ENCODE measurements at places on chromosomes 5 and 9. TPM values are rescaled to one million over a fixed set of nuclear protein-coding genes. Genes with fewer than 3 reads are reported as not detected.
A peak's percentile ranks its signal among the peaks of the same experiment; 100 is the strongest.

- DNase-seq: peak; percentile 74
These were observed 68.4 kb downstream of the PSD2 start for GRCh38 chr5:139863855-139864558.

- no peak for DNase-seq
These were observed 78.1 kb downstream of the VCAN start for GRCh38 chr5:83549674-83550073.

DNA sequence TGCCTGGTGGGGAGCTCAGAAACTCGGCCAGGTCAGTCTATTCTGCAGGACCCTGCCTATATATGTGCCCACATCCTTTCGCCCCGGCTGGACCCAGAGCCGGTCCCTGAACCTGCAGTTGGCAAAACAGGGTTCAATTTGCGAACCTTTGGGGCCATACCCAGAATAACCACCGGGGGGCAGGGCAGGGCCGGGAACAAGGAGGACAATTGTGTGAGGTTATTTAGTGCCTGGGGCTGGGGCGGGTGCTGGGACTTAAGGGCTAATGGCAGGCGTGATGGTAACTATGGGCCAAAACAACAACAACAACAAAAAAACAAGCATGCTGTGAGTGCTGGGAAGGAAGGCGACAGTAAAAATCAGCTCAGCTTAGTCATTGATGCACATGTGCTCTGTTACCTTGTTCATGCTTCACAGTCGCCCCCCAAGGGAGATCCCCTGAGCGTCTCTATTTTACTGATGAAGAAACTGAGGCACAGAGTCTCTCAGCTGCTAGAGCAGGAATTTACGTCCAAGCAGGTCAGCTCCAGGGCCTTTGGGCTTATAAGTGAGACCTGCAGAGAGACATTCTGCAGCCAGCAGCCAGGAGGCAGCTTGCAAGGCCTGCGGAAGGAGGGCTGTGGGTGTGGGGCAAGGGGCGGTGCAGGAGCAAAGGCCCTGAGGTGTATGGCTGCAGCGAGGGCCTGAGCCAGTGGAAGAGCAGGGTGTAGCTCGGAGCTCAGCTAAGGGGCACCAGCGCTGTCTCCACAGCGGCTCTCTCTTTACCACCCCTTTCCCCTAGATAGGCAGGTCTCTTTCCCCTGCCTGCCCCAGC lies 106.0 kb downstream of the PHF2 start:
- DNase-seq: no peak

The IL6ST gene
- 89.7 TPM for polyA plus RNA-seq

GRCh38 chr9:137619240-137620047 lies 639 bp downstream of the EHMT1 start:
- DNase-seq: no peak

GRCh38 chr5:139457653-139458306 lies 4.8 kb downstream of the ECSCR start:
- DNase-seq: no peak

The FGF1 gene
- 2.2 TPM for polyA plus RNA-seq

The FAXDC2 gene
- polyA plus RNA-seq: 35.5 TPM

The FBP2 gene
- 2.0 TPM for polyA plus RNA-seq

The S1PR3 gene
- 113 TPM for polyA plus RNA-seq

DNA sequence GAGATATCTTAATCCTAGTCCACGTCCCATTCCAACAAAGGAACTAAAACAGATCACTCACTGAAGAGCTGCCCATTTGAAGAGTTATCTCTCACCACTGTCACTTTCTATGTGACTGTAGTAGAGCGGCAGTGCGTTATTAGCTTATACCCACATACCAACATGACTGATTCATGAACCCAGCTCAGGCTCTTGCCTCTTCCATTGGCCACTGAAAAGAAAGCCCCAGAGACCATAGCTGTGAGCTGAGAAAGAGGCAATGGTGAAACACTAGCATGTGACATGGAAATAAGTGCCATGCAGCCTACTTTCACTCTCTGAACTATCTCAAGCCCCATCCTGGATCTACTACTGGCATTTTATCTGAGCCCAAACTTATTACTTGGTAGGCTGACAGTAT lies 151.7 kb upstream of the MOCS2 start:
- DNase-seq: no peak

DNA sequence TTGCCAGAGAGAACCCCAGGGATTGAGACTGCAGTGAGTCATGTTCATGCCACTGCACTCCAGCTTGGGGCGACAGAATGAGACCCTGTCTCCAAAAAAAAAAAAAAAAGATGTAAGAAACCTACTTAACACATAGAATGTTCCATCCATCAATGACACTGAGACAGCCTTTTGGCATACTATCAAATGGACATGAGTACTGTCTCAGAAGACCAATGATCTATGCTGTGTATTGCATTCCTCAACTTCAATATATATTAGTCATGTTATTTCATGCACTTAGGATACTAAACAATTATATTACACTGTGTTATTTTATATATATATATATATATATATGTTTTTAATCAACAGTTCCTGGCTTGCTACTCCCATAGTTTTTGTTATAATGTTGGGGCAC lies 57.1 kb upstream of the ANKH start:
- no peak for DNase-seq

DNA sequence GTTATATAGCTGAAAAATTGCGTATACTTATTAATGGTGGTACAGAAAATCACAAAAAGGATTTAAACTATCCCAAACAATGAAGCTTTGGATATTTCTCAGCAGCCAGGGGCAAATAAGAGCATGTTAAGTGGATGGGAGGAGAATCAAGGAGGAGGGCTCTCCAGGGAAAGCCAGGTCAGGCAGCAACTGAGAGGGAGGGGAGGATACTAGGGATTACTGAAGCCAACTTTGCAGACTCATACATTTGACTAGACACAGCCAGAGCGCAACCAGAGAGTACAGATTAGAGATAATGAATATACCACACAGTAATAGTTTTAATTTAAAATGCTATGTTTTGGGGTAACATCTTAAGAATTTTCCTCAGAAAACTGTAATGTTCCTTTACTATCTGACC lies 360.2 kb downstream of the HCN1 start:
- DNase-seq: no peak

DNA sequence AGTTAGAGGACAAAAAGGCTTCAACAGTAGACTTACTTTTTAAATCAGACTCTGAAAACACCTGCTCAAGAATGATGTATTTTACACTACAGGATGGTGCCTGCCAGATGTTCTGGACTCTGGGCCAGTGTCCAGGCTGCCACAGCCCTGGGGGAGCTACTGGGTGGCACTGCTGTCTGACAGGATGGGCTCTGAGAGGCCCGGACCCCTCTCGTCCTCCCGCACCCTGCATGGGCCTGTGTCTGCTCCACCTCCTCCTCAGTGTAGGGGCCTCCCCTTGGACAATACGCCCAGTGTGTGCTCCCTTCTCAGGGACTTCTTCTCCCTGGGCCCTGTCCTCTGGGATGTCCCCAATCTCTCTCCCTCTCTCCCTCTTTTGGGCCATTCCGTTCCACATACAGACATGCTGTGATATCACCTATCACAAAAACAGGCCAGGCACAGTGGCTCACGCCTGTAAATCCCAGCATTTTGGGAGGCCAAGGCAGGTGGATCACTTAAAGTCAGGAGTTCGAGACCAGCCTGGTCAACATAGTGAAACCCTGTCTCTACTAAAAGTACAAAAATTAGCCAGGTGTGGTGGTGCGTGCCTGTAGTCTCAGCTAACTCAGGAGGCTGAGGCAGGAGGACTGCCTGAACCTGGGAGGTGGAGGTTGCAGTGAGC lies 23.4 kb downstream of the GFPT2 start:
- DNase-seq: no peak

DNA sequence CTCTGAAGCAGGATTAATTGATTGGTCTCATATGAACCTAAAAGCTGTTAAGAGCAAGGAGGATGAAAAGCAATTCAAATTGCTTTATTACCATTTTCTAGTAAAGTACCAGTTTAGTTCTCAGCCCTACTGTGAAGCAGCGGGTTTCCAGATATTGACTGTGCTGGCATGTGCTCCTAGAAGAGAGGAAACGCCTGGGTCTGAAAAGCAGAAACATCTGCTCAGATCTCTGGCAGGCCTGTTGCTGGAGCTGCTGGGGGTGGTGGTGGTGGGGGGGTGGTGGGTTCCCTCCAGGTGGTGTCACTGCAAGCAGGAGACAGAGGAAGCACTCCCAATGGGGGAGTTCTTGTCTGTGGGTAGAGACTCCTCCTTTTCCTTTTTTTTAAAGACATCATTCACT lies 105.5 kb upstream of the ZNF462 start:
- no peak for DNase-seq

DNA sequence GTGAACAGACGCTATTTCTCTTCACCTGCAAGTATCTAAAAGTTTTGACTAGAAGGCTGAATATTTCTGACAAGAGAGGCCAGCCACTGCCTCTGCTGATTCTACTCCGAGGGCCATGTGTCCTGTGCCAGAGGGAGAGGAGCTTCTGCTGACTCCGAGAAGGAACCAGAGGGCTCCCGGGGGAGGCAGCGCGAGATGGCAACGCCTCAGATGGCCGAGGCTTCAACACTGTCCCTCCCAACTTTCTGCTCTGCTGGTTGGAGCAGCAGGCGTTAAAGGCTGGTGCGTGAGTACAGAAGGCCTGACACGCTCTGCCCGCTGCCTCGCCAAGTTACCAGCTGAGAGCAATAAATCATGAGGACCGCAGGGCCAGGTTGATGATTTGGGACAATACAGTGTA lies 178.8 kb downstream of the GAPVD1 start:
- DNase-seq: no peak

The IL7R gene
- polyA plus RNA-seq: 8.4 TPM

- no peak for DNase-seq
These were observed at the start of gene CD14 for GRCh38 chr5:140633021-140633471. TSS of gene CD14 (minus strand) at chr5:140633175. CDS start at chr5:140633071, 104 bp downstream.

DNA sequence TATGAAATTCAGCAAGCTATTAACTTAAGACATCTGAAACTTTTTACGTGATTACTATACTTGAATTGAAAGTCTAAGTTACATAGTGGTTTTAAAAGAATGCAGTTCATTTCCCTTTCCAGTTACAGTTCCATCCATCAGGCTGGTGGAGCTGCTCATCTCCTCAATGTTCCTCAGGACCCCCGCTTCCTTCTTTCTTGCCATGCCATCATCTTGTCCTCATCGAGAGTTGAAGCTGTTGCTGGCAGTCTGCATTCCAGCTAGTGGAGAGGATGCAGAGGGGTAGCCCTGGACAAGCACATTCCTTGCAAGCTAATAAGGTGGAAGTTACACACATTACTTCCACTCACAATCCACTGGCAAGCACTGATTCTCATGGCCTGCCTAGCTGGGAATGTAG lies 8.8 kb upstream of the RNF183 start:
- DNase-seq: no peak

DNA sequence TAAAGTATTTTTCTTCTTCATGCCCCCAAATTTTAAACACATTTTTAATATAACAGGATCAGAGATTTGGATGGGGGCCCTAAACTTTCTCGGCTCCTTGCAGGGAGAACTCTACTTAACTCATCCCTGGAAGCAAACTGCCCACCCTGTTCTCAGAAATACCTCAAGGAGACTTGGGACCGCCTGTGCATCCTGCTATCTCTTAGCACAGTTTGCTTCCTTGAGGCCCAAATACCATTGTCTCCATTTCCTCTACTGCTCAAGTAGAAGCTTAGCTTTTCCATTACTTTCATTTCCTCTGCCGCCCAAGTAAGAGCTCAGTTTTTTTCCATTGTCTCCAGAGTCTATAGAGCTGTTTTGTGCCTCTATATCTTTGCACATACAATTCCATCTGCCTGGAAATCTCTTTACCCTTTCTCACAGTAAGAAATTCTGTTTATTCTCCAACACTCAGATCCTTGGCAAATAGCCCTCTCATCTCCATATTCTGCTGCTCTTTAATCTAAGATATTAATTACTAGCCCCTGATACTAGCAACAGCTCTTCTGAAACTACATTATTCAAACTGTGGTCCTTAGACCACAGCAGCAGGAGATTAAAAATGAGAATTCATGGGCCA lies 137.8 kb downstream of the CEMIP2 start:
- no peak for DNase-seq

GRCh38 chr5:132839426-132840301 lies 9.2 kb upstream of the SHROOM1 start:
- no peak for DNase-seq

GRCh38 chr5:161545344-161546094 lies 1.0 kb downstream of the GABRB2 start:
- no peak for DNase-seq

GRCh38 chr5:104628911-104629310 lies 1066.3 kb upstream of the NUDT12 start:
- DNase-seq: no peak

The RASEF gene
- polyA plus RNA-seq: 7.3 TPM

GRCh38 chr9:87572719-87573118 lies 75.1 kb downstream of the DAPK1 start:
- no peak for DNase-seq

The SLC2A6 gene
- 1.8 TPM for polyA plus RNA-seq

The ALDOB gene
- 8.6 TPM for polyA plus RNA-seq

DNA sequence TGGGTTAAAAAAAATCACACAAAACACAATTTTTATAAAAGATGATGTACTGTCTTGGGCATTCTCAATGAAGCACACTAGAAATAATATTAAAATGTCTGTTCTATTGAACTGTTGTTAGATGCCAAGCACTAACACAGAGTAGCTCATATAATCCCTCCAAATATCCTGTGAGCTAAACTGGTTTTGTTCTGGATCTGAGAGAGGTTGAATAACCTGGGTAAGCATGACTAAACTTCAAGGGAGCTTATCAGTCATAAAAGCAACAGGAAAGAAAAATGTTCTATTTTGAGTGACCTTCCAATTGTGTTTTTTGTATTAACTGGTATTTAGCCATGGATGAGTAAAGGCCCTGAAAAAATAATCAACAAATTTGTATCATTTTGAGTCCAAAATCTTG lies 175.3 kb downstream of the SMC2 start:
- no peak for DNase-seq

The SHOC1 gene
- polyA plus RNA-seq: 0.46 TPM

DNA sequence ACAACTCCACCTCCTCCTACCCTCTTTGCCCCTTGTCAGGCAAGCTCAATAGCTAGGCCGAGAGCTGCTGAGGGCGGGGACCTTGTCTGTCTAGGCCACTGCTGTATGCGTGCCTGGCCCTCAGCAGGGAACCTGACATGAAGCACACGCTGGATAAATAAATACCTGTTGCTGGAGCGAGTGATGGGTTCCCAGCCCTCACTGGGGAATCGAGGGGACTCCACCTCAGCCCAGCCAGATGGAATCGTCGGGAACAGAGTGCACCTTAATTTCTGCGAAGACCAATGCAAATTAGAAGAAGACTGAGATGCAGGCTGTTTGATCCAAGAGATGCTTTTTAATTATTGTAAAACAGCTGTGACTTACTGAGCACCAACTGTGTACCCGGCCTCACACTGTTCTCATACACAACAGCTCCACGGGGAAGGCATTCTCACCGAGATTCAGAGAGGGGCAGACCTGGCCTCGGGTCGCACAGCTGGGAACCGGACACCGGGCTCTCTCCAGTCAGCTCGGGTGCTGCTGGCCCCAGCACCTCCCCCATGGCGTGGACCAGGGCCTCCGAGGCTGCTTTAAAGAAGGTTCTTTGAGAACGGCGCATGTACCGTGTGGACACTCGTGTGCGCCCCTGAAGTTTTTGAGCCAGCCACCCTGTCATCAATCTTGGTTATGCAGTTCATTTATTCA lies 109.7 kb upstream of the IER5L start:
- no peak for DNase-seq

DNA sequence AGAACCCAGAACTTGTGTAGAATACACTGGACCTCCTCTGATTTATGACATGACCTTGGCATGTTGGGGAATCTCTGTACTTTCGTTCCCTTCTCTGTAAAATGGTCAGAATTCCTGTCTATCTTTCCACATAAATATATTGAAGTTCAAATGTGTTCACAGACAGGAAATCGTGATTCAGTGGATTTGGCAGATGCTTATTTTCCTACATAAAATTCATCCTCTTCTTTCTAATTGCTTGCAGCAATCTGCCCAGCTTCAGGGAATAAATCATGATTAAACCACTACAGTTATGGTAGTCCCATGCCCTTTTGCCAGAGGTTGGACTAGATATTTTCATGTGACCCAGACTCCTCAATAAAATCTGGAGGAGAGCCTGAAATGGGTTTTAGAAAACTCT lies 52.1 kb upstream of the ARL15 start:
- DNase-seq: no peak
